Activated CD8-positive, alpha-beta T cell treated with anti-CD3 and anti-CD28 coated beads for 36 hours (primary cell): ENCODE measurements at places on chromosomes 7 and 10. TPM values are rescaled to one million over a fixed set of nuclear protein-coding genes. Genes with fewer than 3 reads are reported as not detected.

Gene GPR15LG
- total RNA-seq, result not detected

GRCh38 chr7:46534664-46535588 lies 613.9 kb upstream of the IGFBP3 start:
- DNase-seq, result no peak
- no peaks in the 10 kb centered on the region for H3K27me3 ChIP-seq

DNA sequence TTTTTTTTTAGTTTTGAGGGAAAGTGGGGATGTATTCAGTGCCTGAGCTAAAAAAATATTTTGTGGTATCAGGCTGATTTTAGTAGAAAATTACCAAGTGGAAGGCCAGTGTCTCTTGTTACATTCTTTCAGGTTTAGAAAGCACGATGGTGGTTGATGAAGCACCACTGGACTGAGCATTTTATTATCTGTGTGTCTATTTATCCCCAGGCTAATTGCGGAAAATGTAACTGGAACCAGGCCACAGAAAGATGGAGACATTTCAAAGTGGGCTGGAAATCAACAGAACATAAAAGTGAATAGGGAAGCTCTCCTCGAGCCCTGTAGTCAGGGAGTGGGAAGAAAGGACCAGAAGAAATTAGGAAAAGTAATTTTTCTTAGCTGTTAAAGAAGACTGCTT lies 261.0 kb downstream of the STK31 start:
- no peaks in the 10 kb centered on the region for H3K36me3 ChIP-seq
- H3K27ac ChIP-seq, result no peak overlapping the region
- H3K4me3 ChIP-seq, result no peak overlapping the region
- no peaks in the 10 kb centered on the region for H3K27me3 ChIP-seq
- no peak for DNase-seq
- peaks cover 8% of the 10 kb centered on the region for H3K4me1 ChIP-seq

GRCh38 chr7:132059141-132059540 lies 502.7 kb upstream of the PODXL start:
- peaks cover 5% of the 10 kb centered on the region for H3K27me3 ChIP-seq
- H3K36me3 ChIP-seq, result no peaks in the 10 kb centered on the region
- DNase-seq, result peak; percentile 42
- no peaks in the 10 kb centered on the region for H3K4me1 ChIP-seq
- H3K4me3 ChIP-seq, result no peak overlapping the region

- H3K27ac ChIP-seq, result no peak overlapping the region
- no peaks in the 10 kb centered on the region for H3K36me3 ChIP-seq
- no peak overlapping the region for H3K4me3 ChIP-seq
- no peak for DNase-seq
- peaks cover 14% of the 10 kb centered on the region for H3K27me3 ChIP-seq
Measured at GRCh38 chr10:50850578-50851230, 34.7 kb downstream of the A1CF start.

DNA sequence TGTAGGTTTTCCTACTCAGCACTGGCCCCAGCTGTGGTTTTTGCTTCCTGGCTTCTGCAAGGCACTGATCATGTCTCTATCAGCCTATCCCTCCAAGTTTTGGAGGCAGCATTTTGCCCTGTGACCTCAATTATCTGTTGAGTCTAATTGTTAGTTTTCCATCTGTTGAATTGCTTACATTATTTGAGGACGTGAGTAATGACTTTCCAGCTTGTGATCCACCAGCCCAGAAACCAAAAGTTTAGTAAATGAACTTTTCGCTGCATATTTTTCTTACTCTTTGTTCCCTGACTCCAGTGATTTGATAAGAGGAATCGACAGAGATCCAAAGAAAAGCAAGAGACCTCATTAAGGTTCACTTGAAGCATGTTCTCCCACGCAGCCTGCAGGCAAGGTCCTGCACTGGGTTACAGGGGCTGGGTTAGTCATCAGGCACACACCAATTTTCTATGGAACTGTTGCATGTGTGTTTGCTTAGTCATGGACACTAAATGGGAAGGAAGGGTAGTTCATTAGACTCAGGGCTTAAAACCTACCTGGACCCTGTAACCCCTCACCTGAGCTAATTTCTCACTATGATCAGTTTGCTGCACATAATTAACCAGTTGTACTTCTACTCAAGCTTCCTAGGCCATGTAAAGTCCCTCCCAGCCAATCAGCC lies 57.2 kb downstream of the AKR1E2 start:
- no peak overlapping the region for H3K4me3 ChIP-seq
- no peaks in the 10 kb centered on the region for H3K36me3 ChIP-seq
- H3K27me3 ChIP-seq, result no peaks in the 10 kb centered on the region

DNA sequence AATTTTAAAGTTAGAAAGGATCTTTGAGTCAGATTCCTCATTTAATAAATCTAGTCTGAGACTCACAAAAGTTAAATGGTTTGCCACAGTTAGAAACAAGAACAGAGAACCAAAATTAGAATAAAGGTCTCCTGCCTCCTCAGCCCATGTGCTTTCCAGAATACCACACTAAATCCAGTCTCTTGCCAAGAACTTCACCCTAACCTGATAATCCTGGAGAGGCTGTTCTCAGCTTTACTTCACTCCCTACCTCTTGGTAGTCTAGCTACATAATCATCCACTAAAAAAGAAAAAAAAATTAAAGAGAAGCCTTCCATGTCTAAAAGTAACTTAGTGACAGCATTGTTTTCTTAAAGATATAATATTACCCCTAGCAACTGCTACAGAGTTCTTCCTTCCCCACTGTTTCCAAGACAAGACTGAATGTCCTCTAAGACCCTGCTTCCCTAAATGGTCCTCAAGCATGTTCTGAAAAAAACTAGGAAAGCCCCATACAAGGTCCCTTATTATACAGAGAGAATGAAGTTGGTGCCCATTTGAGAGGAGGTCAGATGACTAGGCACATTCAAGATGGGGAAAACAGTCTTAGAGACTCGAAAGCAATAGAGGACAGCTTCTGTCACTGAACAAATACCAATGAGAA lies 56.8 kb downstream of the ZNF438 start:
- peaks cover under 1% of the 10 kb centered on the region for H3K4me1 ChIP-seq
- H3K36me3 ChIP-seq, result peaks cover 3% of the 10 kb centered on the region
- DNase-seq, result no peak
- no peak overlapping the region for H3K27ac ChIP-seq

DNA sequence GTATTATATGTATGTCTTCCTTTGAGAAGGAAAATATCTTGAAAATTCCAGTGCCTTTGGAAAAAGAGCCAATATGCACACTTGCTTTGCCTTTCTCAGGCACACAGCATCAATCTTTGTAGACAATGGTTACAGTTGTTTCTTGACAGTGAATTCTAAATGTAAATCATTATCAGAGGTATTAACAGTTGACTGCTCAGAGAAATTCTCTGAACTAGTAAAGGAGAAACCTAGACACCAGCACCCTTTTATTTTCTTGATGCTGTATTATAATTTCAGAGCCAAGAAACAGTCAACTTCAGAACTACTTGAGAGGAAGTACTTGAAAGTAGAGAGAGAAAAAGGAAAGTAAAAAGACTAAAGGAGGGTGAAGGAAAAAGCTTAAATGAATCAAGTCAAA lies 185.8 kb upstream of the SMIM30 start:
- DNase-seq, result no peak
- no peaks in the 10 kb centered on the region for H3K36me3 ChIP-seq
- H3K27me3 ChIP-seq, result no peaks in the 10 kb centered on the region
- H3K27ac ChIP-seq, result no peak overlapping the region
- no peak overlapping the region for H3K4me3 ChIP-seq
- no peaks in the 10 kb centered on the region for H3K4me1 ChIP-seq

GRCh38 chr7:22443370-22444180 lies 56.4 kb downstream of the STEAP1B start:
- DNase-seq, result no peak
- H3K4me1 ChIP-seq, result peaks cover 18% of the 10 kb centered on the region
- peaks cover 3% of the 10 kb centered on the region for H3K27me3 ChIP-seq
- no peak overlapping the region for H3K27ac ChIP-seq
- H3K36me3 ChIP-seq, result no peaks in the 10 kb centered on the region
- no peak overlapping the region for H3K4me3 ChIP-seq

DNA sequence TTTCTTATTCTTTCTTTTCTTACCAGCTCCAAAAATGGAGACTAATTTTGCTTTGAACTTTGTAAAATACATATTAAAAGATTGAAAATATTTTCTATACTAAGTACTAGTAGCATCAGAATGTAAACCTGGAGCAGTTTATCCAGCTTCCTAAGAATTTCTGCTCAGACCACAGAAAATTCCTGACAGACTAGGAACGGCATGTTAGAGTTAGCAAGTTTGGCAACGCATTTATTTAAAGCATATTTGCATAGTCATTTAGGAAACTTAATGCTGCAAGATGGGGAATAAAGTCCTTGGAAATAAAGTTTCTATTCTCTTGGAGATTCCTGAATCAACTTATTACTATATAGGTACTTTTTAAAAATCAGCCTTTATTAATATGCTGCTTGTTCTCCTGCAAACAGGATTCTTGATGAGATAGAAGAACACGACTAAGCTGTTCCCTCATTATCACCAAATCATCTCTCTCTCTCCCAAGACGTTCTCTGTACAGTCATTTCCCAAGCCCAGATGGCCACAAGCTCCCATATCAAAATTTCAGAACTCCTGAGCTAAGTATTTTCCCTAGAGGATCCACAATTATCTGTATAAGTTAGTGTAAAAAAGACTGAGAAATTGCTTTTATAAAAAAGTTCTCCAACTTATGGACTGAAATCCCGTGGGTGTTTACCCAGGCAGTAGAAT lies 305.8 kb upstream of the NEBL start:
- H3K36me3 ChIP-seq, result no peaks in the 10 kb centered on the region
- peaks cover 9% of the 10 kb centered on the region for H3K27me3 ChIP-seq
- no peak overlapping the region for H3K4me3 ChIP-seq
- DNase-seq, result no peak

Gene PTPN20
- 0.47 TPM for total RNA-seq

Gene RBP4
- total RNA-seq, result not detected

- peaks cover 65% of the 10 kb centered on the region for H3K27me3 ChIP-seq
- no peak overlapping the region for H3K27ac ChIP-seq
- no peak for DNase-seq
Measured at GRCh38 chr10:23194966-23195845, 3.1 kb downstream of the PTF1A start.

Gene DNAH11
- 2.3 TPM for total RNA-seq

- no peaks in the 10 kb centered on the region for H3K4me1 ChIP-seq
- no peaks in the 10 kb centered on the region for H3K36me3 ChIP-seq
- H3K4me3 ChIP-seq, result no peak overlapping the region
Measured at GRCh38 chr7:103706805-103707204, 260.8 kb upstream of the SLC26A5 start.

GRCh38 chr7:101740981-101741725 lies 76.3 kb upstream of the CUX1 start:
- H3K27ac ChIP-seq, result peak overlapping the region; percentile 75
- no peak for DNase-seq
- peaks cover 24% of the 10 kb centered on the region for H3K4me1 ChIP-seq

DNA sequence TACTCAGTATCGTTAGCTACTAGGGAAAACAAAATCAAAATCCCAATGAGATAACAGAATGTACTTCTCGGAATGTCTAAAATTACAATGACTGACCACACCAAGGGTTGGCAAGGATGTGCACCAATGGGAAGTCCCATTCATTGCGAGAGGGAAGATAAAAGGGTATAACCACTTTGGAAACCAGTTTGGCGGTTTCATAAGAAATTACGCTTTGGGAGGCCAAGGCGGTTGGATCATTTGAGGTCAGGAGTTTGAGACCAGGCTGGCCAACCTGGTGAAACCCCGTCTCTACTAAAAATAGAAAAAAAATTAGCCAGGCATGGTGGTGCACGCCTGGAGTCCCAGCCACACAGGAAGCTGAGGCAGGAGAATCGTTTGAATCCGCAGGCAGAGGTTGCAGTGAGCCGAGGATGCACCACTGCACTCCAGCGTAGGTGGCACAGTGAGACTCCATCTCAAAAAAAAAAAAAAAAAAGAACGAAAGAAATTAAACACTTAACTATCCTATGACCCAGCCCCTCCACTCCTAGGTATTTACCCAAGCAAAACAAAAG lies 7.6 kb downstream of the HACD1 start:
- H3K27me3 ChIP-seq, result peaks cover 1% of the 10 kb centered on the region
- no peak overlapping the region for H3K4me3 ChIP-seq
- H3K27ac ChIP-seq, result no peak overlapping the region
- DNase-seq, result no peak
- no peaks in the 10 kb centered on the region for H3K36me3 ChIP-seq

DNA sequence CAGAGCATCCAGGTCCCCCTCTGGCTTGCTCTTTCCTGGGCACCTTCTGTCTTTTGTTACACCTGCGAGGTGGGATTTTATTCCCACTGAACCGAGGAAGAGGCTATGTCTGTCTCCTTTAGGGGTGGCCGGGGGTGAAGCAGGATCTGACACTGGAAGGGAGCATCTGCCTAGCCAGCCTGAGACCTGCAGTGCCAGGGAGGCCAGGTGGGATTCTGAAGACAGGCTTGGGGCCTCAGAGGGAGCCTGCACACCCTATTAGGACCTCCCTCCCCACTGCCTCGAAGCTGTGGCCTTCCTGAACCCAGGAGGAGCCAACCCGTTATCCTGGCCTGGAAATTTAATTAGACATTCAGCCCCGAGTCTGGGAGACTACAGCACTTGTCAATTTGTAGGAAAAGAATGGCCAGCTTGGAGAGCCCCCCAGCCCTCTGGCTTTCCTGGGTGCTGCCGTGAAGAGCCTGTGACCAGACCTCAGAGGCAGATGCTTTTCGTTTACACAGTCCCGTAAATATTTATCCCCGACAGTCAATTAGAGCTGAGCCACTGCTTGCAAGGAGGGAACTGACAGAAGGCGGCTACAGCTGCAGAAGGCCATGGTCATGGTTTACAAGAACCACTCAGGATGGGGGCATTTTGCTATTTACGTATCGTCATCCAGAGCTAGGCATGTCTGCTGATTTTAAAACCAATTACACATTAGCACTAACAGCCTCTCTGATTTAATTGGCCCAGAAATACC lies 19.7 kb downstream of the CHAT start:
- H3K36me3 ChIP-seq, result no peaks in the 10 kb centered on the region
- H3K4me1 ChIP-seq, result no peaks in the 10 kb centered on the region
- DNase-seq, result no peak
- H3K4me3 ChIP-seq, result no peak overlapping the region
- H3K27ac ChIP-seq, result no peak overlapping the region
